ENCODE measurements at places on chromosomes 5 and 9.
A peak's percentile ranks its signal among the peaks of the same experiment; 100 is the strongest.

DNA sequence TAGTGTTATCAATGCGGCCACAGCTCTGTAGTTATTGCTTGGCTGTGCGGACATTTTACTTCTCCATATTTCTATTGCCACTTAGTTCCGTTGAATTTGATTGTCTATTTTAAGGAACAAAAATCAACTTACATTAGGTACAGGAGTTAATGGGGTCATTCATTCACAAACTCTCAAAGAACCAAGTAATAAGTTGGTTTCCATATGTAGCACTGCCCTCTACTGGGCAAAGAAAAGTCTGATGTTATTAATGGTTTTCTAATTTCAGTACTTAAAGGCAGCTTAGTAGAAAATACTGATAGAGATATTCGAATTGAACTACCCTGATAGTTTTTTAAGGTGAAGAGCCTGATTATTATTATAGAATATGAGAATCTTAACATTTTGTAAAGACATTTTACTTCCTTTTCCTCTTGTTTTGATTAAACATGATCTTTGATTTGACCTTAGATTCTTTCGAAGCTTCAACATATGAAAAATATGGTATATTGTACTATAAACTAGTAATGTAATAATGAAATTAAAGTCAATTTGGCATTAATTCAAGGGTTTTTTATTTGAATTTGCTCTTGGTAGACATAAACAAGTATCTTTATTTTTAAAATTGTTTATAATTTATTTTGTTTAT is 119.5 kb upstream of the CTNND2 start:
- DNase-seq: no peak

- DNase-seq: no peak
Measured at GRCh38 chr9:27595733-27596132, 22.5 kb upstream of the C9orf72 start.

GRCh38 chr5:107980923-107981692 is 310.4 kb upstream of the EFNA5 start:
- DNase-seq: no peak

GRCh38 chr5:73186976-73187375 is 14.0 kb downstream of the TMEM174 start:
- DNase-seq: no peak

DNA sequence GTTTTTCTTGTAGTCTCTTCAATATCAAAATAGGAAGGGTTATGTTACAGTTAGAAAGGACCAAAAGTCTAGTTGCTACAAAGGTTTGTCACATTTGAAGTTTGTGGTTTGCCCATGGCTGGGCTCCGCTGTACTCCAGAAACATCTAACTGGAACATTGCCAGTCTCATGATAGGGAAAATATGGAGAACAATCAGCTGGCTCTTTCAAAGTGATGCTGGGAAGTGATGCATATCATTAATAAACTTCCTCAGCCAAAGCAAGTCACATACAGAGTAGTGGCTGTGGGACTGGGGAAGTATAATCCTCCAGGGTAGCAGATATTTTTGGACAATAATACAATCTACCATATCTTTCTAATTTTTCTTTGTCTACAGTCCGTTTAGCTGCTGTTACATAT is 8.8 kb downstream of the BTF3 start:
- no peak for DNase-seq

DNA sequence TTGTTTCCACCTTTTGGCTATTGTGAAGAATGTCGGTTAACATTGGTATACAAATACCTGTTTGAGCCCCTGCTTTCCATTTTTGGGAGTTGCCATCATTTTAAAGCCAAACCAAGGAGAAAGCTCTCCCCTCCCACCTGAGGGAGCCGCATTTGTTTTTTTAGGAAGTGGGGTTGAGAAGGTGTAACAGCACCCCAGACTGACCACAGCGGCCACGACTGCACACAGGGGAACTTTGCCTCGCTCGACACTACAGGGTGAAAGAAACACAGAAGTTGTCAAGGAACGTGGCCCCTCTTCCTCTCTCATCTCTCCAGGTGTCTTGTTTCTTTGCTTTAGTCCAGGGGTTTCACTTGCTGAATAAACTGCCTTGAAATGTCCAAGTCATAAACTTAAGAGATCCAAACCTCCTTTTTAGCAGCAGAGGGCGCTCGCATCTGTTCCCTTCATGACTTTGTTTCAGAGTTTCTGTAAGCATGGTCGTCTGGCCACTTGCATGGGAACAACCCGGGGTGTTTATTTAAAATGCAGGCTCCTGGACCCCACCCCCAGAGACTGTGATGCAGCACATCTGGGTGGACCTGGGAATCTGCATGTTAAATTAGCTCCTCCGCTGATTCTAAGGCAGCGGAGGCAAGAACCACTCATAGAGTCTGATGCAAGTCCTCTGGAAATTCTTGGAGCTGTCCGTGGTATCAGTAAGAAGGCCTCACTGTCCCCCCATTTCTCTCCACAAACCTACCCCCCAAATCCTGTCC is 2.1 kb upstream of the TTLL11 start:
- no peak for DNase-seq

DNA sequence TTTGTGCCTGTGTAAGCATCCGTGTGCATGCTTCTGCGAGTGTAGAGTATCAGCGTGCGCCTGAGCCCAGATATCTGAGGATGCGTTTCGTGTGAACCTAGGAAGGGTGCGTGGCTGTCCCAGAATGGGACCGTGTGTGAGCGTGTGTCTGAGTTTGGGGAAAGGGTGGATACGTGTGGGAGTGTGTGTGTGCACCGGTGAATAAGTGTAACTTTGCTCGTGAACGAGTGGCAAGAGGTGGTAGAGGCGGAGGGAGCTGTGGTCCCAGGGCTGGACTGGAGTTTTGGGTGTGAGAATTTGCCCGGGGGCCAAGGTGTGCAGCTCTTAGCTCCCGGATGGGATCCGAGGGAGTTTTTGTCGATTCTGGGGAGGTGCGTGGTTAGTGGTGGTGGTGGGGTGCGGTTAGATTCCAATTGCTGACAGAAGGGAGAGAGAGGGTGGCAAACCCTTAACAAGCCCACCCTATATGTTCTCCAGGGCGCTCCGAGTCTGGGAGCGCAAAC is 686 bp upstream of the COL27A1 start:
- DNase-seq: no peak

GRCh38 chr9:104232781-104233341 is 138.8 kb downstream of the SMC2 start:
- no peak for DNase-seq

DNA sequence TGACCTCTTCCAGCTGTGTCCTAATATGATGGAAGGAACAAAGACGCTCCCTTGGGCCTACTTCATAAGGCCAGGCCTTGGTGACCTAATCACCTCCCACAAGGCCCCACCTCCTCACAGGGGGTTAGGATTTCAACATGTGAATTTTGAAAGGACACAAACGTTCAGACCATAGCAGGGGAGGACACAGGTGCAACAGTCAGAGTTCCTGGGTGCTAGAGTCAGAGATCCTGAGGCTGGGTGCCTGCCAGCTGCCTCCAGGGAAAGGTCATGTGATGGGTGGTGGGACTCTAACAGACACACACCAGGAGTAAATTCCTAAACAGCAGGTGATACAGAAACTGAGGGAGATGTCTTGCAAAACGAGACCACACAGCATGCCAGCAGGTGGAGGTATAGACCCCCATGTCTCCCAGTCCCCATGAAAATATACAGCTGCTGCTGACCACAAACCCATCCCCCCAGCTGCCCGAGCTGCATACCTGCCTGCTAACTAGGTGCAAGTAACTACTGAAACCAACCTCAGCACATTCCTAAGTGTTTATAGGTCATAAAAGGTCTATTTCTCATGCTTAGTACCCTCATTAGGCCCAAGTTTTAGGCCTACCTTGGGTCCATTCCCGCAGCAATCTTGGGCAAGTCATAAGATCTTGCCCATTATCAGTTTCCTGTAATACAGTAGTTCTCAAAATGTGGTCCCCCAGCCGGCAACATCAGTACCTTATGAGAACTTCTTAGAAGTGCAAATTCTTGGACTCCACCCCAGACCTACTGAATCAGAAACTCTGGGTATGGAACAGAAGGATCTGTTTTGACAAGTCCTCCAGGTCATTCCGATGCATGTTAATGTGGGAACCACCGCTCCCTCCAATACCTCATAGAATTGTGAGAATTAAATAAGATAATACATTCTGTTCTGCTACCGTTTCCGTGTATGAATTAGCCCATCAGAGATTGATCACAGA is 245.3 kb downstream of the ENC1 start:
- DNase-seq: peak; percentile 83

DNA sequence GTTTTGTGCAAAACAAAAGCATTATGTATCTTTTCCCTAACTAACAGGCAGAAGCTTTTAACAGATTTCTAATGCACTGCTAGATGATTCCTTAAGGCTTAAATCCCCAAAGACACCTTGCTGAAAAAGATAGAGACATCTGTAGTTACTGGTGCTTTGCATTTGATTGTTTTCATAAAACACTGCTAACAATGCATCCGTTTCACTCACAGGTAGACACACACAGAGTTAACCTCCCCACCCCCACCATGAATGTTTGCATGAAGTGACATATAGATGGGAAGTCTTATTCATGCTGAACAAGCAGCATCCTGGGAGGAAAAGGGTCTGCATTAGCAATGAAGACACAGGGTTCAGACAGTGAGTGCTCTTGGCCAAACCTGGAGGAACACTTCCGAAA is 100.9 kb downstream of the ASTN2 start:
- DNase-seq: no peak

GRCh38 chr9:100554935-100555401 is 22.9 kb upstream of the CAVIN4 start:
- DNase-seq: no peak

- no peak for DNase-seq
Measured at GRCh38 chr9:18626046-18626698, 152.2 kb downstream of the ADAMTSL1 start.

GRCh38 chr5:157602505-157602904 is 26.9 kb upstream of the ADAM19 start:
- DNase-seq: no peak

DNA sequence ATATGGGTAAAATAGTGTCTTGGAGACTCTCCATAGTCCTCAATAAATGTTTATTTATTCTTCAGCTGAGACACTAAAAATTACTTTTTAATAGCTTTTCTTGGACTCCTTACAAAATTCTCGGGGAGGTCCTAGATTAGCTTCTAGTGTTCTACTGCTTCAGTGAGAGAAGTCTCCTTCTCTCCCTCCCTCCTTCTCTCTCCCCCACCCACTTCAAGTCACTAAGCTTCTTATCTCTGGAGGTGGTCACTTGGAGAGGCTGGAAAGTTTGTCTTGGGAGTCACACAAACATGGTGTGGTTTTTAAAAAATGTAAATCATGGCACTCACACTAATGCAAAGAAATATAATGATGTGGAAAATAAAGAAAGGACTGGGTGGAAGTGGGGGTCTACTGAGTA is 64.1 kb downstream of the SEMA6A start:
- DNase-seq: no peak

DNA sequence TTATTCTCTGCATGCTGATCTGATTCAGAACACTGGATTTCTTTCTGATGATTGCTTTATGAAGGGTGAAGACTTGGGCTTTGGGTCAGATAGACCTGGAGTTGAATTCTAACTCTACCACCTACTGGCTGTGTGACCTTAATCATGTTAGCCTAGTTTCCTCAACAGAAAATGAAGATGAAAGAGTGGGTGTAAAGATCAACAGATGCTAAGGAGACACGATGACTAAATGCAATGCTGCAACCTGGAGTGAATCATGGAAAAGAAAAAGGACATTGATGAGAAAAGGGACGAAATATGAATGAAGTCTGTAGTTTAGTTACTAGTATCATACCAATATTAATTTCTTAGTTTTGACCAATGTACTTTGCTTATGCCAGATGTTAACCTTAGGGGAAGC is 27.8 kb upstream of the DENND1A start:
- no peak for DNase-seq

- no peak for DNase-seq
Measured at GRCh38 chr5:14270209-14270702, 127.1 kb downstream of the TRIO start.

DNA sequence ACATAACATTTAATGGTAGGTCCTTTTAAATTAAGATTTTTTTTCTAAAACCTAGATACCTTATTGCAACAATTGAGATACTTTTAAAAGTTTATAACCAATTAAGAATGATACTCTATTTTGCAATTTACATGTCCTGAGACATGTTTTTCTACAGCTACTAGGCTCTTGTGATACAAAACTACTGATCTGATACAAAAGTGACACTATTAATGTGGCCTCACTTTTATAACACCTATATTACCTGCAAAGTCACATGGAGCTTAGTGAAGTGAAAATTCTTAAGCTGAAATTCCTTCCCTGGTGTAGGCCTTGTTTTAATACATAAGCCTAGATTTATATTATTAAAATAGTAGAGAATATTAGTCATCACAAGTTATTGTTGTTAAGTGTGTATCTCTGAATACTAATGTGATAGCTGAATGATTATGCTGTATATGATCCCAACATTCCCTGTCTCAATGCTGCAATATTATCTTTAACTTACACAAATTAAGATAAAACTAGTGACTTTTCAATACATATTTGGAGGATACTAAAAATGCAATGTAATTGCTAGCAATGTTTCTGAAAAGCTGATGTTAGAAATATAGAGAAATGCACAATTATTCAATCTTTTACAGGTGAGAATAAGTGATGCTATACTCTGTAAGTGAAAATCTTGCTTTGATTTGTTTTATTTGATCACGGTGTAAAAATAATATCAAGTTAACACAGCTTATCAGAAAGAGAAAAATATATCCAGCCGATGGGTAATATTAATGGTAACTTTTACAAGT is 2.6 kb downstream of the NFIB start:
- no peak for DNase-seq

- no peak for DNase-seq
Measured at GRCh38 chr5:67620424-67621397, 424.1 kb upstream of the CD180 start.

GRCh38 chr5:170173227-170173626 is 59.6 kb upstream of the C5orf58 start:
- DNase-seq: no peak

GRCh38 chr5:176854164-176854563 is 43.8 kb downstream of the UNC5A start:
- no peak for DNase-seq

DNA sequence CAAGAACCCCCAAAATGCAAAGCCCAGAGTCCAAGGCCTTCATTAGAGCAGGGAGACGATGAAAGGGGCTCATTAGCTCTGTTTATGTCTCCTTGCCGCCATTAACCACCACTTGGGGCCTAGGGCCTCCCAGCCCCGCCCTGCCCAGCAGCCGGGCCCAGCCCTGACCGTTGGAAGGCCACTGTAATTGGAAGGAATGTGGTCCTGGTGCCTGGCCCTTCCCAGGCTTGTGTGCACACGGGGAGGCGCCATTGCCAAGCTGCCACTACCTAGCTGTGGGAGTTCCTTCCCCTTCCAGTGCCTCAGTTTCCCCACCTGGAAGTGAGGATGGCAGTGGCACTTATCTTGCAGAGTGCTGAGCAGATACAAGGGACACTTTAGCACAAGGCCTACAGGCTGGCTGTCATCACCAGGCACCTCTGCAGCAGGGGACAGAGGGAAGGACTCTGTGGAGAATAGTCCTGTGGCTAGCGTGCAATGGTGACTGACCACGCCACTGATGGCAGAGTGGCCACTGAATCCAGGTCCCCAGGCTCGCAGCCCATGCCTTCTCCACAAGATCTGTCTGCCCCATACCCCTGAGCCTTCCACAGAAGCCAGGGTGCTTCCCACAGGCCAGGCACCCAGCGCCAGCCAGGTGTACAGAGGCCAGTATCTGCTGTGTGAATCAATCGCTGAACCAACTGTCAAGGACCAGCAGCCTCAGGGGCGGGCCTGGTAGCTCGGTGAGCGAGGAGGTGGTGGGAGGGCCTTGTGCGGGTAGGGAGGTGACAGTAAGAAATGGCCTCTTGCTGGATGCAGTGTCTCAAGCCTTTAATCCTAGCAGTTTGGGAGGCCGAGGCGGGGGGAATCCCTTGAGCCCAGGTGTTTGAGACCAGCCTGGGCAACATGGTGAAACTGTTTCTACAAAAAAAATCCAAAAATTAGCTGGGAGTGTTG is 20.8 kb downstream of the GBGT1 start:
- no peak for DNase-seq

Measured in iPS DF 19.7 (cell line).